CD8-positive, alpha-beta memory T cell (primary cell): ENCODE measurements at places on chromosomes 11 and 22.

DNA sequence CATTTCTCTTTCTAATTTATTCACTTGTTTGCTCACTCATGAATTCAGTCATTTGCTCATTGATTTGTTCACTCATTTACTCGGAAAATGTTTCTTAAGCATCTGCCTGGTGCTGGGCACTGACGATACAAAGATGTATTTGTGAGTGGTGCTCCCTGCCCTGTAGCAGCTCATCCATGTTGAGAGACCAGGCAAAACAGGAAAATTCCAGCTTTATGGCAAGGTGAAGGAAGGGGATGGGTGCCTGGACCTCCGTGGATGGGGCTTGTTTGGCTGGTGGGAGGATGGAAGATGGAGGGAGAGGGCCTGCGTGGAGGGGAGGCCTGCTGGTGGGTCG, 53.1 kb downstream of the TBC1D22A start:
- no peak for DNase-seq

GRCh38 chr11:47383071-47383470, 4.7 kb upstream of the SPI1 start:
- DNase-seq = no peak

GRCh38 chr22:48799227-48799970, 1028.3 kb downstream of the BRD1 start:
- no peak for DNase-seq

DNA sequence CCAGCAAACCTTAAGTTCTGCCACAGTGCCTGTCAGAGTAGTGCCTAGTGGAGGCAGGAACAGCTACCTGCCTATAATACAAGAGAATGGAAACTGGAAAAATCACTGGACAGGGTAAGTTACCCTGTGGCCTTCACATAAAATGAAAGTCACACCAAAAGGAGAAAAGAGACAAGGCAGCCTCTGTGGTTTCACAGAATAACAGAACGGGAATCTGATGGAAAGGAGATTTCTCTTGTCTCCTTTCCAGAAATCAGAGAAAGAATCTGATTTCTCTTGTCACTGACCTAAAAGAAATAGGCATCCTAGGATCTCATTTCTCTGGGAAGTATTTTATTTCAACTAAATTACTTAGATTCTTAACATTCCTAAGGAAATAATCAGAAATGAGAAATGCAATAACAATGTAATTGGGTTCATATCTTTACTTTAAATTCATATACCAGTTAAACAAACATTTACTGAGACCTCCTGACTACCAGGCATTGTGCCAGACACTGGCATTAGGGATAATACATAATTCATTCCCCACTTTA, 41.6 kb downstream of the PRCP start:
- no peak for DNase-seq

- DNase-seq = no peak
Measured at GRCh38 chr11:126132319-126132718, 69.7 kb upstream of the CDON start.

GRCh38 chr22:24107661-24108060, 73.6 kb upstream of the SUSD2 start:
- no peak for DNase-seq

DNA sequence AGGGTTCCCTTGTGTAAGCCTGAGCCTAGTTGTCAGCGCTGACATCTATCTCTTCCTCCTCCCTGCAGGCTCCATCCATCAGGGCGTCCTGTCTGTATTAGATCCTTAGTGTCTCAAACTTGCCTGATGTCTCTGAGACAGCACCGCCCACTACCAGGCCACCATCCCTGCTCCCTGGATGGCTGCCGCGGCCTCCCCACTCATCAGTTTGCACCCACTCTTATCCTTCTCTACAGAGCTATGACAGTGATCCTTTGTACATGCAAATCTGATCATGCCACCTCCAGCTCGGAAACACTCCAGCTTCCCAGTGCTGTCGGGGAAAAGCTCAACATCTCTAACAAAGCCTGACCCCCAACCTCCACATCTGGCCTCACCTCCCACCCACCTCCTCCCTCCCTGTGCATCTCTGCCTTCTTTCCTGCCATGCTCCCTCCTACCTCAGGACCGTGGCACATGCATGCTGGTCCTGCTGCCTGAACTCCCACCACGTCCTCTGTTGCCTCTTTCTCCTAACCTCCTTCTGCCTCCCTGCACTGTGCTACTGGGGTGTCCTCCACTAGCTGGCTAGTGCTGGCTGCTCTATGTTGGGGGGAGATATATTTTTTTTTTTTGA, 61.6 kb upstream of the EIF3D start:
- DNase-seq = no peak

DNA sequence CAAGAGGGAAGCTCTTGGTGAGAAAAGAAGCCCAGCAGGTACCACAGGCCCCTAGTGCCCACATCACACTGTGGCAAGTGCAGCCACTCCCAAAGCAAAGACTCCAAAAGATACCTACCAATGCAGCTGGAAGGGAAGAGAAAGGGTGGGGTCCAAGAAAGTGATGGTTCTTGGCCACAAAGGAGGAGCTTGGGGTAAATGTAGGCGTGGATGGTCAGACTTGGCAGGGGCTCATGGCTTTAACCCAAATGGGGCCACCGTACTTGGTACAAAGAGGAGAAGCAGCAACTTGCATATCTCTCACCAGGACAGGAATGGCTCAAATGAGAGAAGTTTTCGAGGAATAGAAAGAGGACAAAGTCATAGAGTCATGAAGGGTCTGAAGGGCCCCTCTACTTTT, 4.8 kb downstream of the MAP3K11 start:
- no peak for DNase-seq

GRCh38 chr11:73375830-73376159, 404 bp upstream of the RELT start:
- no peak for DNase-seq

DNA sequence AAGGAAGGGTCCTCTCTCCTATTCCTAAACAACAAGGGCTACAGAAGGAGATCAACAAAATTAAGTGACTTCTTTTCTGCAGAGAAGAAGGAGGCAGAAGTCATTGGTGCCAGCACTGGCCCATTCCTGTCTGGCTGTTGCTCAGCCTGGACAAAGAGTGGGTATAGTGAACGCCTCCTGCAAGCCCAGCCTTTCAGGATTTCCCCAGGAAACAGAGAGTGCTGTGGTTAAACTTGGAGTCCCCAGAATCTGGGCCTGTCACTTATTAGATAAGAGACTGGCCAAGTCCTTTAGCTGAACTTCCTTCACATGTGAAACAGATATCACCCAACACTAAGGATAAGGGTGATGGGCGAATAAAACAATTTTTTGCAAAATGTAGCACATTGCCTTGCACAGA, 10.9 kb downstream of the TST start:
- no peak for DNase-seq

GRCh38 chr22:39249086-39249704, 4.4 kb upstream of the PDGFB start:
- no peak for DNase-seq

DNA sequence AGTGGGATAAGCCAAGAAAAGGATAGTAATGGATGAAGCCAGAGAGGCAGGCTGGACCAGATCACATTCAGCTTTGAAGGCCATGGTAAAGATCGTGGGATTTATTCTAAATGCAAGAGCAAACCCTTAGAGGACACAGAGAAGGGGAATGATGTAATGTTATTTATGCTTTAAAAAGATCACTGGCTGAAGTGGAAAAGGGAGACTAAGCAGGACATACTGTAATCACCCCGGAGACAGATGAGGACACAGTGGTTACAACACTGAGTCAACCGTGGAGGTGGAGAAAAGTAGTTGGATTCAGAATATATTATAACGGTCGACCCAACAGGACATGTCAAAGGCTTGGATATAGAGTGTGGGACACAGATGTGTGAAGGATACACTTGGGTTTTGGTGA, 38.5 kb downstream of the CDON start:
- DNase-seq = no peak

- no peak for DNase-seq
Measured at GRCh38 chr11:44466531-44467205, 98.8 kb upstream of the CD82 start.

GRCh38 chr11:78046486-78046854, 17.2 kb upstream of the THRSP start:
- DNase-seq = no peak

- DNase-seq = no peak
Measured at GRCh38 chr11:131744847-131745246, 374.4 kb downstream of the NTM start.

- peak; percentile 14 for DNase-seq
Measured at GRCh38 chr11:45332276-45332934, 46.3 kb upstream of the SYT13 start.

- no peak for DNase-seq
Measured at GRCh38 chr22:39958949-39959639, 1.1 kb upstream of the TMA7B start.

DNA sequence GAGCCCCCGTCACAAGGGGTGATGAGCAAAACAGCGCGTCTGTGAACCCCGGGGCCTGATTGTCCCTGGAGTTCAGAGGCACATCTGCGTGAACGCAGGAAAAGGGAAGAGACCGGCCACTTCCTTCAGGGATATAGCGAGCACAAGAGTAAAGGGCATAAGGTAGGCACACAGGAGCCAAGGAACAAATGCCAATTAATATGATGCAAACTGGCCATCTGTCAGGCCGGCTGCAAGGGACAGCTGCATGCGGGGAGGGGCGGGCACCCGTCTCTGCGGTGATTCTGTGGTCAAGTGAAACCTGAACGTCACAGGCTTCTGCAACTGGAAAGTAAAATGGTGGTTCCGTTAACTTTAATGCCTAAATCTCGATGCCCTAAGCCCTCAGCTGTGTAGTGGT, 64.7 kb downstream of the TRIM29 start:
- peak; percentile 22 for DNase-seq

DNA sequence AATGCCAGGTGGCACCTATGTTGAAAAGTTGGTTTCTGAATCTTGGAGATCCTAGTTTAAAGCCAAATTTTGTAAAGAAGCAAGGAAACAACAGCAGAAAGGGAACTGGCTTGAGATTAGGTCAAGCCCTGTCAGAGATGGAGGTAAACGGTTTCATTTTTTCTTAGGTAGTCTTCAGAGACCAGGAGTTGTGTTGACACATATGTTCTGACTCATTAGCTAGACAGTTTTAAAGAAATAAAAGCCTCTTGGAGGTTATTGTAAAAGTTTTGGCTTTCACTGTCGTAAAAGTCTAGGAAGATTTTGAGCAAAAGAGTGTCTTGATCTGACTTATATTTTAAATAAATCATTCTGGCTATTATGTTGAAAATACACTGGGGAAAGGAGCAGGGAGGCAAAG, 151.5 kb upstream of the CTSC start:
- DNase-seq = no peak

DNA sequence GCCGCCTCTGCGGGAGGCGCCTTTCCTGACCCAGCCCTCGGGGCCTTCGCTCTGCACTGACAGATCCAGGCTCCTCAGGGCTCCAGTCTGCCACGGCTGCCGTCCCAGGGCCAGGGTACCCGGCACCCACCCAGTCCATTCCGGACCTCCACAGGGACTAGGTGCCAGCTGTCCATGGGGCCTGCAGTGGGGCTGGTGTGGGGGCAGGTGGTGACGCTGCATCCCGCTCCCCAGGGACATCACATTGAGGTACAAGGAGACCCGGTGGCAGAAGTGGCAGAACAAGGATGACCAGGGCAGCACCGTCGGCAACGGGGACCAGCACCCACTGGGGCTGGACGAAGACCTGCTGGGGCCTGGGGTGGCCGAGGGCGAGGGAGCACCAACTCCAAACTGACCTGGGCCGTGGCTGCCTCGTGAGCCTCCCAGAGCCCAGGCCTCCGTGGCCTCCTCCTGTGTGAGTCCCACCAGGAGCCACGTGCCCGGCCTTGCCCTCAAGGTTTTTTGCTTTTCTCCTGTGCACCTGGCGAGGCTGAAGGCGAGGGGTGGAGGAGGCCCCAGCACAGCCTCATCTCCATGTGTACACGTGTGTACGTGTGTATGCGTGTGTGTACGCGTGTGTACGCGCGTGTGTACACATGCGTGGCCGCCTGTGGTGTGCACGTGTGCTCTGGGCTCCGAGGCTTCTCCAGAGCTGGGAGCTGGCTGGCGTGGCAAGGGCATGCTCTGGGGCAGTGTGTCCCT, 16.7 kb downstream of the RNH1 start:
- DNase-seq = no peak

GRCh38 chr22:42910221-42910942, 53.3 kb upstream of the ARFGAP3 start:
- no peak for DNase-seq

DNA sequence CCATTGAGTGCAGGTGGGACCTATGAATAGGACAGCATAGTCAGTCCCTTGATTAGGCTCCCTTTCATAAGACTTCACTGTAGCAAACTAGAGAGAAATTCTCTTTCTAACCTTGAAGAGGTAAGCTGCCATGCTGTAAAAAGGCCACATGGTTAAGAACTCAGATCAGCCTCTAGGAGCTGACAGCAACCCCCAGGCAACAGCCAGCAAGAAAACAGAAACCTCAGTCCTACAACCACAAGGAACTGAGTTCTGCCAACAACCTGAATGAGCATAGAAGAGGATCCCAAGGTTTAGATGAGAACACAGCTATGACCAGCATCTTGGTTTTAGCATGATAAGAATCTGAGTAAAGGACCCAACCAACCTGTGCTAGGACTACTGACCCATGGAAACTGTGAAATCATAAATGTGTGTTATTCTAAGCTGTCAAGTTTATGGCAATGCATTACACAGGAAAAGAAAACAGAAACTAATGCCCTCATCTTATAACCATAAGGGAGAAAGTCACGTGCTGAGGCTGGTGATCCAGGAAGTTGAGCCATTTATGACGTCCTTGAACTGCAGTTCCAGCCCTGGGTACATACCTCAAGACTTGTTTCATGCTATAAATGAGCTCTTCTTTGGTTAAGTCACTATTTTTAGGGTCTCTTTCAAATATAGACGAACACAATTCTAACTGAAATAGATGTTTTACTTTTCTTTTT, 43.3 kb downstream of the RAB38 start:
- DNase-seq = no peak

DNA sequence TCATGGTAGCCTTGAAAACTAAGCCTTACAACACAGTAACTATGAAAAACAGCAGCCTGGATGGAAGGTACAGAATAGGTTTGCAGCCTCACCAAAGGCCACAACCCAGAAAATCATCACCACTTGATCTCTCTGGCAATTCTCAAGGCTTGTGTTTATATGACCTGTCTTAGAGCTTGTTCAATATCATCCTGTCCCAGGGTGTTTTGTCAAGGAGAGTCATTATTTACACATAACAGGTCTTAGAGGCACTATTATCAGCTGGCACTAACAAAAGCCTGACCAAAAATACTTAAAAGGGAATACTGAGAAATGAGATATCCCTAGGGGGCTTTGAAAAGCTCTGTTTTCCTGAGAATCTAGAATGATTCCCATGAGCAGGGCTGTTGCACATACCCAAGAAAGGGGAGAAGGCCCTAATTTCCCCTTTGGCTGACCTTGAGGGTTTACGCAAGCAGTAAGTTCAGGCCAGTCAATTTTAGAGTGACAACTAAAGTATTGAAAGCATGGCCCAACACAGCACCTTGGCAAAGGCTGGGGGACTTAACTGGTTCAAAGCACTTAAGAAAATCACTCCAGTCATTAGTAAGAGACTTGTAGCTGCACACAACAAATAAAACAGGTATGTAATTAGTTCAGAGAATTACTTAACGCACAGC, 7.9 kb downstream of the SC5D start:
- no peak for DNase-seq

- no peak for DNase-seq
Measured at GRCh38 chr11:85774256-85775101, 36.5 kb downstream of the SYTL2 start.

- DNase-seq = no peak
Measured at GRCh38 chr22:36461665-36462649, 19.5 kb downstream of the TXN2 start.
